ENCODE measurements at places on chromosomes 5 and 9. TPM values are rescaled to one million over a fixed set of nuclear protein-coding genes. Genes with fewer than 3 reads are reported as not detected.
A peak's percentile ranks its signal among the peaks of the same experiment; 100 is the strongest.

DNA sequence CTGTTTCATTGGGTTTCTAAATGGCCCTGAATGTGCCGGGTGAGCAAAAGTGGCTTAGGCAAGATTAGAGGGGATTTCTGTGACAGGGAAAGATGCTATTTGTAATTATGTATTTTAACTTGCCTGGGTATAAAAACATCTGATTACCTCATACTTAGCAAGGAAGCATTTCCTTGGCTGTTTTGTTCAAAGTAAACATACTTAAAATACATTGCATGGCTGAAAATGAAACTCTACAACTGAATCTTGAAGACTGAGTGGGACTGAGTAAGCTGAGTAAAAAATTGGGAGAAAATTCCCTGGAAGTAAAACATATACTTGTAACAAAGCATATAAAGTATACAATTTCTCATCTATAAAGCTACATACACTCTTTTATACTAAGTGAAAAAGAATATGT, 197.5 kb downstream of the IRX1 start:
- no peaks in the 10 kb centered on the region for H3K36me3 ChIP-seq
- no peaks in the 10 kb centered on the region for H3K4me1 ChIP-seq
- no peak overlapping the region for H3K4me3 ChIP-seq
- H3K27ac ChIP-seq = no peak overlapping the region
- H3K27me3 ChIP-seq = no peaks in the 10 kb centered on the region

- peak; percentile 81 for DNase-seq
- no peak overlapping the region for H3K27ac ChIP-seq
- H3K36me3 ChIP-seq = peaks cover 2% of the 10 kb centered on the region
- H3K27me3 ChIP-seq = no peaks in the 10 kb centered on the region
- peaks cover 5% of the 10 kb centered on the region for H3K4me1 ChIP-seq
- H3K4me3 ChIP-seq = no peak overlapping the region
These were observed 45.7 kb downstream of the SLC46A2 start for GRCh38 chr9:112844771-112845542.

GRCh38 chr9:85377731-85378289, 363.9 kb downstream of the AGTPBP1 start:
- no peaks in the 10 kb centered on the region for H3K36me3 ChIP-seq
- no peak overlapping the region for H3K27ac ChIP-seq
- DNase-seq = no peak
- H3K4me1 ChIP-seq = peaks cover 3% of the 10 kb centered on the region
- peaks cover 19% of the 10 kb centered on the region for H3K27me3 ChIP-seq
- H3K4me3 ChIP-seq = no peak overlapping the region

DNA sequence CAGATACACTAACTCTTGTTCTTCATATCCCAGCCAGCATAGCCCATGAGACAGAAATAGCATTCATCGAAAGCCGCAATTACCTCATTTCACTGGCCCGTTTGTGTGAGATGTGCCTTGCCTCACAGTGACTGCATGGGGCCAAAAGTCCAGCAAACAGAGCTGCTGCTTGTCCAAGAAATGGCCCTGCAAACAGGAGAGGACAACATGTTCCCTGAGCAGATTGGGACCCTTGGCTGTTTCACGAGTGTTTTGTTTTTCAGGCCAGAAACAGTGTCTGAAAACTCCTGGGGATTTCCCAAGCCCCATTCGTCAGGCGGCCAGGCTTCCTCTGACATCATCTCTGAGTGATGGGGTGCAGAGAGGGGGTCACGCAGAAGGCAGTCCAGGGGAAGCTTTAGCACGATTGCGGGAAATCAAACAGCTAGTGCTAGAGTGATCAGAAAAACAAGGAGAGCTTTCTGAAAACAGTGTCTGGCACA, 503.6 kb upstream of the PAPPA start:
- no peak for DNase-seq
- H3K4me3 ChIP-seq = no peak overlapping the region
- no peak overlapping the region for H3K27ac ChIP-seq
- H3K4me1 ChIP-seq = no peaks in the 10 kb centered on the region
- no peaks in the 10 kb centered on the region for H3K36me3 ChIP-seq

- H3K27me3 ChIP-seq = no peaks in the 10 kb centered on the region
- H3K4me3 ChIP-seq = no peak overlapping the region
- peaks cover 39% of the 10 kb centered on the region for H3K4me1 ChIP-seq
These were observed 47.6 kb upstream of the EXOC3 start for GRCh38 chr5:395156-395920.

Gene ENTREP1
- total RNA-seq = not detected

Gene TNFSF15
- 1.2 TPM for total RNA-seq

- peaks cover 23% of the 10 kb centered on the region for H3K36me3 ChIP-seq
- H3K4me1 ChIP-seq = peaks cover 24% of the 10 kb centered on the region
- no peaks in the 10 kb centered on the region for H3K27me3 ChIP-seq
- no peak overlapping the region for H3K27ac ChIP-seq
These were observed 47.6 kb downstream of the DCP2 start for GRCh38 chr5:113024076-113024697.

- H3K4me3 ChIP-seq = no peak overlapping the region
- no peak overlapping the region for H3K27ac ChIP-seq
- H3K4me1 ChIP-seq = no peaks in the 10 kb centered on the region
- H3K36me3 ChIP-seq = no peaks in the 10 kb centered on the region
These were observed 155.3 kb downstream of the ISOC1 start for GRCh38 chr5:129249886-129250285.

Gene SLC6A3
- 0.08 TPM for total RNA-seq

Gene POLK
- 29.8 TPM for total RNA-seq

DNA sequence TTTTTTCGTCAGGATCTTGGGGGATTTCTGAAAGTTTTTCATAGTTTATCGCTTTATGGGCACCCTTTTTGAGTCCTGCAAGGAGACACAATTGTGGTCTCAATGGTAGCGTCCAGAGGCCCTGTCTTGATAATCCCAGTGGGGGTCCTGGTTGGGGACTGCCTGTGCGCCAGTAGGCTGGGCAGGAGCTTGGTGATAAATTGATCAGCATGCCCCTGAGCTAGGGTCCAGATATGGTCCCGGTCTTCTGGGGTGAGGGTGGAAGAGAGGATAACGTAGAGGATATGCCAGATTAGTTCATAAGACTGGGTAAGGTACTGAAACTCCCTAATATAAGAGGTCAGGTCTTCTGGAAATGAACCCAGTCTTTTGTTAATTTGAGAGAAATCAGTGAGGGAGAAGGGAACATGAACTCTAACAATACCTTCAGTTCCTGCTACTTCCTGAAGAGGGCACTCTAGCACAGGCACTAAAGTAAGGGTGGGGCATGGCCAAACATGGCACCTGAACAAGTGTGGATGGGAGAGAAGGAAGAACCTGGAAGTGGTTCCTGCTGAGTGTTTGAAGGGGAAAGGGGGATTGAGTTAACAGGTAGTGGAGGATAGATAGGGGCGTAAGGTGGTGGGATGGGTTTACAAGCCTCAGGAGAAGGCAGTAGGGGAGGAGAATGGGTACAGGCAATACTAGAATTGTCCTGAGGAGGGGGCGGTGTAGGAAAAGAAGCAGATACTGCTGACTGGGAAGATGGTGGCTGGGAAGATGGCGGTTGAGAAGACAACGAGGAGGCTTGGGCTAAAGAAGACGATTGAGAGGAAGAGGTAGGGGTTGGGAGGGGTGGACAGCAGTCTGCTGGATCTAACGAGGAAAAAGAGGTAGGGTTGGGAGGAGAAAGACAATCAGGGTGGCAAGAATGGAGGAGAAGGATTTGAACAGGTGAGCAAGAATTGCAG, 33.8 kb upstream of the ANXA2R start:
- peak overlapping the region; percentile 54 for H3K27ac ChIP-seq
- H3K4me1 ChIP-seq = peaks cover 26% of the 10 kb centered on the region
- H3K36me3 ChIP-seq = peaks cover 25% of the 10 kb centered on the region
- H3K4me3 ChIP-seq = peak overlapping the region; percentile 4
- DNase-seq = no peak

GRCh38 chr9:134057751-134058701, 9.8 kb downstream of the BRD3 start:
- peak; percentile 26 for DNase-seq
- no peak overlapping the region for H3K4me3 ChIP-seq
- H3K36me3 ChIP-seq = no peaks in the 10 kb centered on the region
- H3K27ac ChIP-seq = no peak overlapping the region
- no peaks in the 10 kb centered on the region for H3K27me3 ChIP-seq

DNA sequence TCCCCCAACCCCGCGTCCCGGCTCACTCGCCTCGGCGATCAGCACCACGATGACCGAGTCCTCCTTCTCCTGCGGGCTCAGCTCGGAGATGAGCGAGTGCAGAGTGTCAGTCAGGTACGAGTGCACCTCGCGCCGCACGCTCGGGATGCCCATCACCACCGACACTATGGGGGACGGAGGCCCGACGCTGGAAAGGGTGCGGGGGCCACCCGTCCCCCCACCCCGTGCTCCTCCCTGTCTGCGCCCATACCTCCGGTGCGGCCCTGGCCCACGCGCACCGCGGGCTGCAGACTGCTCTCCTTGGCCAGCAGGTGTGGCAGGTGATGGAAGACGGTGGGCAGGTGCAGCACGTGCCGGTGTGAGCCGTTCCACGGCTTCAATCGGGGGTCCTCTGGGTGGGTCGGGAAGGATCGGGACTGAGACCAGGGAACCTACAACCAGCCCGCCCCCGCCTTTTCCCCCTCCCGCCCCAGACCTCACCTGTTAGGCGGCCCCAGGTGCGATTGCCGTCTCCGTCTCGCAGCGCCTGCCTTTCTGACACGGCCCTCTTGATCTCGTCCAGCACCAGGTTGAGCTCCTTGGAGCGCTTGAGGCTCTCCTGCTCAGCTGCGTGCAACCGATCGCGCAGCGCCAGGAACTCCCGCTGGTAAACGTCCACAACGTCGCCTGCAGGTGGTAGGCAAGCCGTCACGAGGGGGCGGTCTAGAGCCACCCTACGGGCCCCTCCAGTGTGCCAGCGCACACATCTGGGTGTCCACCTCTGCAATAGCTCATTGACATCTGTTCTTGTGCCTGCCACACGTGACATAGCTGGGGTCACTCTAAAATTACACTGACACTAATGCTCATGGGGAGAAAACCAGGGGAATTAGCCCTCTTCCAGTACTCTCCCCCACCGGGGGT, 5.1 kb downstream of the MGAT4B start:
- peaks cover 28% of the 10 kb centered on the region for H3K4me1 ChIP-seq
- H3K27ac ChIP-seq = peak overlapping the region; percentile 60
- peaks cover 7% of the 10 kb centered on the region for H3K36me3 ChIP-seq
- DNase-seq = peak; percentile 86
- H3K27me3 ChIP-seq = no peaks in the 10 kb centered on the region
- H3K4me3 ChIP-seq = no peak overlapping the region

DNA sequence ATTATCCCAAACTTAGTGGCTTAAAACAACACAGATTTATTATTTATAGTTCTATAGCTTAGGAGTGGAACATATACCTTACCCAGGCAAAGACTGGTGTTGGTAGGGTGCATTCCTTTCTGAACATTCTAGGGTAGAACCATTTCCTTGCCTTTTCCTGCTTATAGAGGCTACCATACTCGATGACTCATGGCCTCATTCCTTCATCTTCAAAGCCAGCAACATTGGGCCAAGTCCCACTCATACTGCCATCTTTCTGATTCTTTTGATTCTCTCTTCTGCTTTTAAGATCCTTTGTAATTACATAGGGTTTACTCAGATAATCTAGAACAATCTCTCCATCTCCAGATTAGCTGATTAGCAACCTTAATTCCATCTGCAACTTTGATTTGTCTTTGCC, 452.7 kb upstream of the KLF4 start:
- H3K36me3 ChIP-seq = no peaks in the 10 kb centered on the region
- DNase-seq = no peak
- no peak overlapping the region for H3K27ac ChIP-seq
- H3K27me3 ChIP-seq = no peaks in the 10 kb centered on the region

Gene AQP3
- 29.1 TPM for total RNA-seq

DNA sequence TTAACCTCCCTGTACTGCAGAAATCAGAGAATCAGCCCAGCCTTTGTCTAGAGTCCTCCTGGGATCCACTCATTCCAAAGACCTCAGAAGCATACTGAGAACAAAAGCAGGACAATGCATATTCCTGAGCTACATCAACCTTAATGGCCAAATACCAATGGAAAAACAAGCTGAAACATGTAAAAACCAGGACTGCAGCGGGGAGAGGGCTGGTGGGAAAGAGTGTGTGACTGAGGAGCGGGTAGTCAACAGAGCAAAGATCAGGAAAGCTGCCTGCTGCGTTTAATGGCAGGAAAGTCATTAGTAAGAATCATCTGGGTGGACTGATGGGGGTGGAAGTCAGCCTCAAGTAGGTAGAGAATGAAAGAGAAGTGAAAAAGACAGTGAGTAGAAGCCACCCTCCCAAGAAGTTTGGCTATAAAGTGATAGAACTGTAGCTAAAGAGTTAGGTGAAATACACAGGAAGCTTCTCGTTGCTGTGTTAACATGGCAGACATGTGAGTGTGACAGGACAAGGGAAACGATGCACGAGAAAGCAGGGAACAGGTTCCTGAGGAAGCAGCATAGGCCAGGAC, 88.1 kb downstream of the OTULIN start:
- no peak overlapping the region for H3K4me3 ChIP-seq
- no peak for DNase-seq
- no peaks in the 10 kb centered on the region for H3K27me3 ChIP-seq
- no peak overlapping the region for H3K27ac ChIP-seq

Gene NAA35
- 24.1 TPM for total RNA-seq

GRCh38 chr5:151612689-151613427, 21.7 kb upstream of the FAT2 start:
- H3K27me3 ChIP-seq = peaks cover 29% of the 10 kb centered on the region
- H3K4me3 ChIP-seq = peak overlapping the region; percentile 54
- H3K4me1 ChIP-seq = peaks cover 22% of the 10 kb centered on the region
- peak; percentile 42 for DNase-seq
- H3K36me3 ChIP-seq = peaks cover 2% of the 10 kb centered on the region
- peak overlapping the region; percentile 89 for H3K27ac ChIP-seq

Gene BAAT
- total RNA-seq = not detected

DNA sequence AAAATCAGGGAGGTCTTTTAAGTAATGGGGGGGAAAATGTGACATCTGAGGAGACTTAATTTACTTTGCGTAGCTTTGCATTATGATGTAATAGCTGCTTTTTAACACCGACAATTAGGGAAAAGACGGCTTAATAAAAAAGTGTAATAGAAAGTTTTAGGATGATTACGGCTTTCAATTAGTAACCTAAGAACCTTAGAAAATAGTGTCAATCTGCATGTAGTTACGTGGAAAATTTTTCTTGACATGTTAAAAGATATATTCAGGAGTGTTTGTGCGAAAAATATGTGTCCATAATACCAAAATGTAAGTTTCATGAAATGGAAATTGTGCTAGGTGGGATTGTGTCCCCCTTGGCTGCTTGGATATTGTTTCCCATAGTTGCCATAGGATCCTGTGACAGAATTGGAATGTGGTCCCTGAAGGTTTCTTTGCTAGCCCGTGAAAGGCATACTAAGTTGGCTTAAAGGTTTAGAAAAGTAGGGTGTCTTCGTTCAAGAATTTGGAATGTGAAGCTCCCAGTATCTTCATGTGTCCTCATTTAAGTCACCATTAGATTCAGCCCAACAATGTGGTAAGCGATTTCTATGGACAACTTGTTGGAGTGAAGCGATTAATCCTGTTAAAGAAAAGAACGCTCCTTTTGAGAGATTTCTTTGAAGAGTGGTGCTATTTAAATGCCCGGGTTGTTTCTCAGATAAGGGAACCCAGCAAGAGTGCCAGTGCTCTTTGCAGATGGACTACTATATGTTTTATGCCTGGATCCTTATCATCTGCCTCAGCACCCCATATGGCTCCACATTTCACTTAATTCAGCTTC, 2.0 kb downstream of the RGMB start:
- no peak for DNase-seq
- H3K36me3 ChIP-seq = no peaks in the 10 kb centered on the region
- peak overlapping the region; percentile 90 for H3K4me3 ChIP-seq
- H3K4me1 ChIP-seq = peaks cover 28% of the 10 kb centered on the region

Measured in activated naive CD8-positive, alpha-beta T cell treated with anti-CD3 and anti-CD28 coated beads, Interleukin-2, amount 10 ng/mL, durations not matched to agents 7 days and 5 days (primary cell).